ENCODE measurements at places on chromosomes 11 and 22.

GRCh38 chr11:65791719-65792213 is 4.9 kb downstream of the OVOL1 start:
- DNase-seq, result peak; percentile 77

- DNase-seq, result no peak
Measured at GRCh38 chr11:120326845-120327281, 1.8 kb downstream of the TLCD5 start.

GRCh38 chr11:1837171-1838076 is 1.4 kb upstream of the TNNI2 start:
- DNase-seq, result peak; percentile 31

DNA sequence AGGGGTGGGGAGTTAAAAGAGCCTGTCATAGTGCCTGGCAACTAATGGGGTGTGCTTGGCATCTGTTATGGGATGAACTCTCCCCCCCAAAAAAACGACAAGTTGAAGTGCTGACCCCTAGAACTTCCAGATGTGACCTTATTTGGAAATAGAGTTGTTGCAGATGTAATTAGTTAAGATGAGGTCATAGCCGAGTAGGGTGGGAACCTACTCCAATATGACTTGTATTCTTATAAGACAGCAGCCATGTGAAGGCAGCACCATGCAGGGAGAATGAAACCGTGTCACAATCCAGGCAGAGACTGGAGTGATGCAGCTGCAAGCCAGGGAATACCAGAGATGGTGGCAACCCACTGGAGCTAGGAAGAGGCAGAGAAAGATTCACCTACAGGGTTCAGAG is 394.5 kb downstream of the TENM4 start:
- DNase-seq, result no peak

- no peak for DNase-seq
Measured at GRCh38 chr11:121035780-121036179, 11.9 kb downstream of the TBCEL start.

DNA sequence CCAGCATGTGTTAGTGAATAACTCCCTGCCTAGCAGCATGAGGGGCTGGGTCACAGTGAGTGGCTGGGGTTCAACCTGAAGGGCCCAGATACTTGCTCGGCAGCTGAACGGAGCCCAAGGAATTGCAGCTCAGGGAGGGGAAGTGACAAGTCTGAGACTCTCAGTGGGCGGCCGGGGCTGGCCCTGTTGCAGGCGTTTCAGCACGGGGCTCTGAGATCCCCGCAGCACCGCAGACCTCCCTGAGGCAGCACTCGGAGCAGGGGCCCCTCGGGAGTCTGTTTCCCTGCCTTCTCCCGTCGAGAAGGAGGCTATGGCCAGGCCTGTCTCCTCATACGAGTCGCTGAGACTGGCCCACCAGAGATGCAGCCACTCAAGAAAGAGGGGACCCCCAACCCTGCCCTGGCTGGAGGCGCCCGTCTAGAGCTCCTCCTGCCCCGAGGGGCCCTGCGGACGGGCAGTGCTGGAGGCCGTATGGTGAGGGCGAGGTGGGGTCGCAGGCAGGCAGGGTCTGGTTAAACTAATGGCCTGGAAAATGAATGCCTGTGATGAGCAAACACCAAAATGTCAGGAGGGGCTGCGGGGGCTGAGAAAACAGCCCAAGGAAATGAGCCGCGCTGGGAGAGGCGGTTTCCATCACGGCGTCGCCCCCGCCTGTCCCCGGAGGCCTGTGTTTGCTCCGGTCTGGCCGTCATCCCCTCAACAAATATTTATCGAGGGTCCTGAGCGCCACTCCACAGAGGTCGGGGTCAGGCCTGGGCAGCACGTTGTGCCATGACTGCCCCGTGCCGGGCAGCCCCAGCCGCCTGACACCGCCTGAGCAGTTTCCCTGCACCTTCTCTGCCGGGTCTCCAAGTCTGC is 9.3 kb downstream of the TSSC4 start:
- no peak for DNase-seq

GRCh38 chr11:95132956-95133355 is 43.3 kb downstream of the ENDOD1 start:
- no peak for DNase-seq

GRCh38 chr11:58058276-58059006 is 27.7 kb downstream of the OR6Q1 start:
- DNase-seq, result peak; percentile 4

GRCh38 chr11:69867076-69868005 is 48.1 kb upstream of the FGF3 start:
- DNase-seq, result no peak

DNA sequence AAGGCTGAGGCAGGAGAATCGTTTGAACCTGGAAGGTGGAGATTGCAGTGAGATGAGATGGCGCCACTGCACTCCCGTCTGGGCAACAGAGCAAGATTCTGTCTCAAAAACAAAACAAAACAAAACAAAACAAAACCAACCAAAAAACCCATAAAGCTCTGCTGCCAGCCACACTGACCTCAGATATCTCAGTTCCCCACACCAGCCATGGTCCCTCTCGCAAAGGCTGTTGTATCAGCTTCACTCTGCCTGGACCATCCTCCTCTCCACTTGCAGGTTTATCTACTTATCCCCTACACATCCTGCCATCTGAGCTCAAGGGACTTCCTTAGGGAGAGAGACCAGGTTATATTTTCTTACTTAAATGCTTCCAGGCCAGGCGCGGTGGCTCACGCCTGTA is 11.1 kb downstream of the BACE1-AS start:
- no peak for DNase-seq

GRCh38 chr11:67644472-67645418 is 5.2 kb upstream of the TBX10 start:
- no peak for DNase-seq

GRCh38 chr11:102476812-102477211 is 24.2 kb upstream of the TMEM123 start:
- peak; percentile 18 for DNase-seq

GRCh38 chr22:36212901-36213300 is 11.3 kb upstream of the APOL4 start:
- no peak for DNase-seq

GRCh38 chr11:27293515-27294417 is 69.2 kb downstream of the CCDC34 start:
- no peak for DNase-seq

DNA sequence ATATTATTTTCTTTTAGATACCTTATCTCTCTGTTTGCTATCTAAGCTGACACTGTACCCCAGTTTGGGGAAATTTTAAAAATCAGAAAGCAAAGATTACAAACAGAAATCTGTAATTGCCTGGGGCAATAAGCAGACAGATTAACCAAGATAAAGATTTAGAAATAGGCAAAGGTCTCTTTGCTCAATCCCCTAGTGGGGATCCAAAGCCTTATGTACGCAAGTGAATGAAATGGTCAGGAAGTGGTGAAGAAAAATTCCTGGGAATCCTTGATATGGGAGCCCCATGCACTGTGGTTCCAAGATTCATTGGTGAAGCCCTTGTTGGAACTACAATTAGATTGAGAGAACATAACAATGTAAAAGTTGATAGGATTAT is 139.5 kb upstream of the GUCY1A2 start:
- DNase-seq, result no peak

Measured in NCI-H2081 (cell line).